SK-N-SH (cell line): ENCODE measurements at places on chromosomes 7 and 10. TPM values are rescaled to one million over a fixed set of nuclear protein-coding genes. Genes with fewer than 3 reads are reported as not detected.

Gene MARCHF5
- polyA plus RNA-seq = 24.2 and 32.0 TPM in 2 replicates

DNA sequence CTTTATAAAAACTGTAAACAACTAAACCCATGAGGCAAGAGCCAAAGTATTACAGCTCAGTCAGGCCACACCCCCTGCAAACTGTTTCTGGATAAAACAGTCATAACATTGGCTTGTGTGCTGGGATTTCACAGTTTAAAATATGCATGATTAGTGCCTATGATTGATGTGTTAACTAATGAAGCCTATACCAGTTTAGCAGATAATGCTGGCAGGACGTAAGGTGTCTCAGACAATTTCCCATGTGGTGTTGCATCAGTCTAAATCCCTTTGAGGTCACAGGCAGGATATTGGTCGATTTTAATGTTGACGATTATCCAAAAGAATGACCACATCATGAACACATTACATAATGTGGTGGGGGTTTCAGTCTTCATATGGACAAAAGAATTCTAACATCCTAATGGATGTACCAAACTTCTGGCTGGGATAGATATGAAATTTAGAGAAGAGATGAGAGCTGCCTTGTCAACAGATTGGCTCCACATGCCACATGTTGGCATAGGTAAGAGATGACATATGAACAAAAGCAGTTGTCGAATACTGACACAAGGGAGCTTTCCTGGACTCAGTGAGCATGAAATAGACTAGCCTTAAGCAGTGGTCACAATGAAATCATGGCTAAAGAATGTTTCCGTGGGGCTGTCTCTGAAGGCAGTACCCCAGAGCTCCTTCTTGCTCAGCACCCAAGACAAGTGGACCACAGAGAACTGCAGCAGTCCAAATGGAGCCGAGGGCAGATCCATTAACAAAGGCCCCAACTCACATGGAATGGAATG is 445.6 kb downstream of the GFRA1 start:
- DNase-seq = no peak

- DNase-seq = peak; percentile 48
Measured at GRCh38 chr7:128755075-128755818, 16.1 kb downstream of the CALU start.

GRCh38 chr10:88062385-88062784 is 199.0 kb downstream of the PTEN start:
- DNase-seq = no peak

DNA sequence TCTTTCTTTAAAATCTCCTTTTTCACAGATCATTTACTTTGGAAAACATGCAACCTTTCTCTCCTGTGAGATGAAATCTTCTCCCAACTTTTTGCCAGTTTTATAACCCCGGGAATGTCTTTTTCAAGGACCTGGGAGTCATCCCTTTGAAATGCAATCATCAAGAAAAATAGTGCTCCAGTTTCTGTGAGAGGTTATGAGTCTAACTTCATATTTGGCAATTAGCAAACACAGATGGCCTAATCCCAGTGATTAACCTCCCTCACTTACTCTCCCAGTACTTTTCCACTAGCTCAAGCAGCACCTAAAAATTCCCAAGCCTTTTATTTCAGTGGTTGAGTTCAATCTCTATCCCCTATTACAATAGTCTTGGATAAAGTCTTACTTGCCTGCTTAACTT is 185.8 kb upstream of the TMEM106B start:
- no peak for DNase-seq
